Body of pancreas (tissue), 4 donors: ENCODE measurements at places on chromosomes 4 and X. TPM values are rescaled to one million over a fixed set of nuclear protein-coding genes. Genes with fewer than 3 reads are reported as not detected.

DNA sequence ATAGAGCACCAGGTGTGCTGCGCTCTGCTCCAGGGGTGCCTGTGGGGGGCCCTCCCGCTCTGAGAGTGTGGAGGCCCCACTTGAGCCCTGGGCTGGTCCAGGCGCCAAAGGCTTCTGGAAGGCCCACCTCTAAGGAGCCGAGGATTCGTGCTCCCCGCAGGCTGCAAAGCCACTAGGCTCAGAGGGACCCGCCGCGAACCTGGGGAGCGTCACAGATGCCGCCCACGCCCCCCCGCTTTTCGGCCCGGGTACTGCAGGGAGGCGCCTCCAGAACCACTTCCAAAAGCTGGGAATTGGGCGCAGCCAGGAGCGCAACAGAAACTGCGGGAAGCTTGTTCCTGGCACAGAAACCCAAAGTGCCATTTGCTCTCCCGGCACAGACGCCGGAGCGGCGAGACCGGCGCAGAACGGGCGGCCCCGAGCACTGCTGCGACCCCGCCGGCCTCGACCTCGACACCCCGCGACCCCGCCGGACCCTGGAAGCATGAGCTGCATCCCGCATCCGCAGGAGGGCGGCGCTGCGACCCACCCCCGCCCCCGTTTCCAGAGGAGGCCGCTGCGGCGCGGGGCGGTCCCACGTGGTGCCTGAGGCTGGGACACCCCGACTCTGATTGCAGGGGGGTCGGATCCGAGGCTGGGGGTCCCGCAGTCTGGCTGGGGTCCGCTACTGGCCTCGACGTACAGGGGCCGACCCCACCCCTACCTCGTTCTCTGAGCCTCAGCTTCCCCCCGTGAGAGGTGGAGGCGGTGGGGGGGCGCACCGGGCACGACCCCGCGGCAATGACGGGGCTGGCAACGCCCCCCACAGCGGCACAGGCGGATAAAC, 30.8 kb downstream of the CPLX1 start:
- H3K27ac ChIP-seq, result no peak overlapping the region
- peaks cover 25% of the 10 kb centered on the region for H3K4me1 ChIP-seq
- H3K4me3 ChIP-seq, result no peak overlapping the region
- H3K27me3 ChIP-seq, result peaks cover 39% of the 10 kb centered on the region
- no peaks in the 10 kb centered on the region for H3K36me3 ChIP-seq

GRCh38 chrX:124605511-124605910, 259.1 kb downstream of the SH2D1A start:
- no peaks in the 10 kb centered on the region for H3K27me3 ChIP-seq
- no peak overlapping the region for H3K4me3 ChIP-seq
- no peaks in the 10 kb centered on the region for H3K36me3 ChIP-seq
- no peak overlapping the region for H3K27ac ChIP-seq
- H3K4me1 ChIP-seq, result no peaks in the 10 kb centered on the region

DNA sequence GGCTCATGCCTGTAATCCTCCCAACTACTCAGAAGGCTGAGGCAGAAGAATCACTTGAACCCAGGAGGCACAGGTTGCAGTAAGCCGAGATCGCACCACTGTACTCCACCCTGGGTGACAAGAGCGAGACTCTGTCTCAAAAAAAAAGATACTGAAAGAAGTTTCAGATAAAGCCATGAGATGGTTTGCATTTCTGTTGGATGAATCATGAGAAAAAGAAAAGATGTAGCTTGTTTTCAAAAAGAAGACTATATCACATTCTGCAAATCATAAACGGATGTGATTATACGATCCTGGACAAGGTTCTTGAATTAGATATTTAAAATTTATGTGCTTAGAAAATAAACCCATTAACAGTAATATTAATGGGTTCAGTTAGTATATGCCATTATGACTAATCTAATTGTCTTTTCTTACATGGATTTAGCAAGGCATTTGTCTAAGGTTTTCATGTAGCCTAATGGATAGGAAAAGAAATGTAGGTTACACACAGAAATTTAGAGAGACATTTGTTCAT, 345.9 kb downstream of the SLC7A11 start:
- H3K4me3 ChIP-seq, result no peak overlapping the region
- H3K27me3 ChIP-seq, result no peaks in the 10 kb centered on the region
- no peak for DNase-seq
- no peaks in the 10 kb centered on the region for H3K36me3 ChIP-seq

- no peak overlapping the region for H3K4me3 ChIP-seq
- no peaks in the 10 kb centered on the region for H3K36me3 ChIP-seq
- H3K27me3 ChIP-seq, result no peaks in the 10 kb centered on the region
Observed at GRCh38 chrX:29671421-29671820, 543.9 kb upstream of the MAGEB2 start.

DNA sequence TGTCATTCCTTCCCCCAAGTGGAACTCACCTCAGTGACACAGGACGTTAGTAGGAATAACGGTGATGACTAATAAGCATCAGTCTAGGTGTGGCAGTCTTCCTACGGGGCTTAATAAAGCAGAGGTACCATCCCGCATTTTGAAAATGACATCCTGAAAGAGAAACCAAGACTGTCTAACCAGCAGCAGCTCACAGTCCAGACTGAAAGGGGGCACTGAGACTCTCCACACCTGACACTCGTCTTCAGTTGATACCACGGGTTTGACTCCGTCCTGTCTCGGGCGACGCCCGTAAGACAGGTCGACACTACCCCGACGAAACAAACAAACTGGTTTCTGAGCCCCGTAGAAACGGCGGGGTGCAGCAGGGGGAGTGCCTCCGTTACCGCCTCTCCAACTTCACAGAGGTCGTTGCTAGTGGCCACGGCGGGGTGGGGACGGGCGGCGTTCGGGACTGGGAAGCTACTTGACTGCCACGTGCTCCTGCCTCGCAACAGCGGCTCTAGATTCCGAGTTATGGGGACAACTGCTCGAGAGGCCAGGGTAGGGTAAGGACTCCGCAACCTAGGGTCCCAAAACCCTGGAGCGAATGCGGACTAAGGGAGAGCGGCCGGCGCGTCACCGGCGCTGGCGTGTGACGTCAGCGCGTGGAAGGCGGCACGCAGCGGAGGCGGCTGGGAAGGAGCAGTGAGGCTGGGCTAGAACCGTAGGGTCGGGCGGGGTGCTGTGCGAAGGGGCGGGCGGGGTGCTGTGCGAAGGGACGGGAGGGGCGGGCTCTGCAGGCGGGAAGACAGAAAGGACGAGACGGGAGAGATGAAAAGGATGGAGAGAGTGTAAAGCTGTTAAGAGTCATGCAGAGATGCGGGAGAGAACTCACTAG, at the start of gene NEK1:
TSS of gene NEK1 (minus strand) at position 593 of the 880 bp plus-strand sequence. CDS start 9,953 bp downstream, outside the sequence.
- DNase-seq, result peak; percentile 85
- H3K36me3 ChIP-seq, result no peaks in the 10 kb centered on the region
- H3K4me1 ChIP-seq, result peaks cover 23% of the 10 kb centered on the region
- peak within 1 kb of the TSS; percentile 35 for H3K4me3 ChIP-seq

DNA sequence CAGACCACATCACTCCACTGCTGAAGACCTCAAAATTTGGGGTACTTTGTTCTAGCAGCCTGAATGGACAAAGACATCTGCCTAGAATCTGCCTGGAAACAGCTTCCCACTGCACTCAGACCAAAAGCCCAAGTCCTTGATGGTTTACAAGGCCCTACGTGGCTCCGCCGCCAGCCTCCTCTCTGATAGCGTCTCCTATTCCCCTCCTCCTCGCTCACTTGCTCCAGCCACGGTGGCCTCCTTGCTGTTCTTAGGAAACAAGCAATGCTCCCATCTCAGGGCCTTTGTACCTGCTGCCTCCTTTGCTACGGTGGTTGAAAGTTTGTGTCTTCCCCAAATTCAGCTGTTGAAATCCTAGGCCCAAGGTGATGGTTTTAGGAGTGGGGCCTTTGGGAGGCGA, 34.7 kb upstream of the SORCS2 start:
- H3K36me3 ChIP-seq, result no peaks in the 10 kb centered on the region
- no peak for DNase-seq
- peaks cover 34% of the 10 kb centered on the region for H3K4me1 ChIP-seq
- no peaks in the 10 kb centered on the region for H3K27me3 ChIP-seq
- H3K4me3 ChIP-seq, result no peak overlapping the region
- no peak overlapping the region for H3K27ac ChIP-seq

DNA sequence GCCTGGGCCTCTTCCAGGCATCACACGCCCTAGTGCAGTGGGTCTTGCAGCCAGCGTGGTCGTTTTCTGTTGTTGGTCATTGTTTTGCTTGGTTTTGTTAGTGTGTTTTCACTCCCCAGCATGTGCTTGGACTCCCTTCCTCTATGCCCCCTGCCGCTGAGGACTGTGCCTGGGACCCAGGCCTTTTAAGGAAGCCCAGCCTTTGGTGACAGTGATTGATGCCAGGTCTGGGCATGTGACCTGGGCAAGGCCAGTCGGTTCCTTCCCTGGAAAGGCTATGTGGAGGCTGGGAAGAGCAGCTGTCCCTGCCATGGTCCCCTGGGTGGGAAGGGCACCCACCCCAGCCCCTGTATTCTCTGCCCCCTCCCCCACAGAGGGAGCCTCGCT, 8.8 kb upstream of the GRPEL1 start:
- H3K4me1 ChIP-seq, result no peaks in the 10 kb centered on the region
- H3K27ac ChIP-seq, result no peak overlapping the region
- H3K27me3 ChIP-seq, result no peaks in the 10 kb centered on the region
- H3K36me3 ChIP-seq, result no peaks in the 10 kb centered on the region
- no peak overlapping the region for H3K4me3 ChIP-seq

DNA sequence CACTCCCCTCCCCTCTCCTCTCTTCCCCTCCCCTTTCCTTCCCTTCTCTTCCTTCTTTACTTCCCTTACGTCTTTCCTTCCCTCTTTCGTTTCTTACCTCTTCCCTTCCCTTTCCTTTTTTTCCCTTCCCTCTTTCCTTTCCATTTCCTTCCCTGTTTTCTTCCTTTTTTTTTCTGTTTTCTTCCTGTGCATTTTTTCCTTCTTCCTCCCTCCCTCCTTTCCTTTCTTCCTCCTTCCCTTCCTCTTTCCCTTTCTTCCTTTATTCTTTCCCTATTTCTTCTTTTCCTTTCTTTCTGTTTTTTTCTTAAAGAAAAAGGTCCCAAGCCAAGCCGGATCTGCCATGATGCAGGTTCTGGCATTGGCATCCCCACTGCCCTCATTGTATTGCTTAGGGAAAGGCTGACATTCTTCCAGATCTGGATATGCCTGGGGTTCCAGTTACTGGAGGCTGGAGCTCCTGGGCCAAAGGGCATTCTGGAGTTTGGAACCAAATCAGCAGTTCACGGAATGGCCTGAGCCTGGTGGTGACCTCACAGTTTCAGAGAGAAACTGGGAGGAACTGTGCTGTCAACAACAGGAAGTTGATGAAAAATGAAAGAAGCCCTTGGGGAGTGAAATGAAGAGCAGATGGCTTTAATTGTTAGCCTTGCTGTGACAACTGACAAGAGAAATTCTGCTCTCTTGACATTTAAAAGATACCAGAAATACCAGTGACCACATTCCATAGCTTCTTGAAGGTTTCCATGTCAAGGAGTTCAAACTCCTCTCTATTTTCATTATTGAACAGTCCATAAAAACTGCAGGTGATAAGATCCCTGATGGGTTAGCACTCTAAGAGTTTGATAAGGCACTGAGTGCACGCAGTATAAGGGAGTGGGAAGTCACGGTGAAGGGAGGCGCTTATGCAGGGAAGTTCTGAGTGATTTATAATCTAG, 622.1 kb downstream of the SPRY1 start:
- no peaks in the 10 kb centered on the region for H3K27me3 ChIP-seq
- DNase-seq, result peak; percentile 29
- H3K27ac ChIP-seq, result peak overlapping the region; percentile 41

DNA sequence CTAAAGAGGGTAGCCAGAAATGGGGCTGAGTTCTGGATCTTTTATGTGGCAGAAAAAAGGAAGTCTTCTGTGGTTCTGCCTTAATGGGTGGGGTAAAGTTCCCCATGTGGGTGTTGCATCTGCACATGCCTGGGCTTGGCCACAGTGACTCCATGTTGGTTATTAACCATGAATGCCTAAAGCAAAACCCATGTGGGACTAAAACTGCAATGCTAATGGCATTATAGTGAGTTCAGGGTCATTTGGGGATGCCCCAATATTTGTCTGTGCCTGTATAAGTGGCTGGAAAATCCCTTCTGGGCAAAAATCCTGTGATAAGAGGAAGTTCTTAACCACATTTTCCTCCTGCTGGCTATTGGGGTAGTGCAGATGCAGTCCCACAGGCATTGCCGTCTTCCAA, 857.4 kb downstream of the FAT4 start:
- no peak for DNase-seq
- H3K27ac ChIP-seq, result no peak overlapping the region
- H3K4me3 ChIP-seq, result no peak overlapping the region
- H3K27me3 ChIP-seq, result no peaks in the 10 kb centered on the region

- no peaks in the 10 kb centered on the region for H3K27me3 ChIP-seq
- no peak overlapping the region for H3K4me3 ChIP-seq
- H3K27ac ChIP-seq, result no peak overlapping the region
Observed at GRCh38 chr4:100690812-100691211, 173.0 kb upstream of the EMCN start.

DNA sequence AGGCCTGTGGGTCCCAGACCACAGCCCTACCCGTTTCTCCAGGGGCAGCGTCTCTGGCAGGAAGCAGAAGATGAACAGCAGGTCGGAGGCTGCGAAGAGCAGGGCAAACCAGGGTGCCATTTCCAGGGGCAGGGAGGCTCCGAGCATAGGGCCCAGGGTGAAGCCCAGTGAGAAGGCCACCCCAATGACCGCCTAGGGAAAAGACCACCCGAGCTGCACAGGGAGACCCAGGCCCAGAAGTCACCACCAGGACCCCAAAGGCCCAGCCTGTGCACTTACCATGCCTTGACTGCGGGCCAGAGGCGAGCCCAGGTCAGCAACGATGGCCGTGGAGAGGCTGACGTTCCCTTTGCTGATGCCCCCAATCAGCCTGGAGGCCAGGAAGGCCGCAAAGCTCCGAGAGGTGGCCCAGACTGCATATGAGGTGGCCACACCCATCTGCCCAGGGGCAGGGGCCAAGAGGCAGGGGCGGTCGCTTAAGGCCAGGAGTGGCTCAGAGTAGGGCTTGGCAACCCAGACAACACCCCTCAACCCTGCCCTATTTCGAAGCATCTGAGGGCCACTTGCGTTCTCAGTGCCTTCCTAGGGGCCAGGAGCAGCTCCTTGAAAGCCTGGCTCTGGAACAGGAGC, 30.8 kb downstream of the NOP14 start:
- H3K4me1 ChIP-seq, result peaks cover 60% of the 10 kb centered on the region
- H3K36me3 ChIP-seq, result peaks cover 3% of the 10 kb centered on the region
- no peak overlapping the region for H3K4me3 ChIP-seq
- DNase-seq, result no peak
- no peaks in the 10 kb centered on the region for H3K27me3 ChIP-seq

GRCh38 chrX:139691843-139692505, 16.0 kb downstream of the MCF2 start:
- no peak overlapping the region for H3K27ac ChIP-seq
- H3K27me3 ChIP-seq, result no peaks in the 10 kb centered on the region
- no peaks in the 10 kb centered on the region for H3K36me3 ChIP-seq
- H3K4me3 ChIP-seq, result no peak overlapping the region

GRCh38 chr4:142043509-142043908, 407.1 kb downstream of the IL15 start:
- no peak overlapping the region for H3K4me3 ChIP-seq
- no peaks in the 10 kb centered on the region for H3K36me3 ChIP-seq
- no peak for DNase-seq

GRCh38 chr4:177051473-177052060, 258.1 kb upstream of the NEIL3 start:
- no peak overlapping the region for H3K4me3 ChIP-seq
- no peak overlapping the region for H3K27ac ChIP-seq
- no peaks in the 10 kb centered on the region for H3K27me3 ChIP-seq
- DNase-seq, result peak; percentile 15
- no peaks in the 10 kb centered on the region for H3K36me3 ChIP-seq

The HPGD gene
- 9.1 TPM for total RNA-seq

The CAPN6 gene
- total RNA-seq, result 1.8 TPM

The RADX gene
- total RNA-seq, result 5.7 TPM

The TCP11X2 gene
- not detected for total RNA-seq

The EDA2R gene
- 0.66 TPM for total RNA-seq

The MID1 gene
- total RNA-seq, result 7.3 TPM

The NIPAL1 gene
- total RNA-seq, result 1.0 TPM

The IQSEC2 gene
- total RNA-seq, result 30.3 TPM

The SHROOM3 gene
- total RNA-seq, result 96.0 TPM

The XPNPEP2 gene
- 5.6 TPM for total RNA-seq

The RNF212 gene
- total RNA-seq, result 8.2 TPM

The MAGEC2 gene
- not detected for total RNA-seq
